ENCODE measurements at places on chromosomes 2 and 18.

- DNase-seq, result no peak
Measured at GRCh38 chr18:13566941-13567746, 159.2 kb downstream of the FAM210A start.

GRCh38 chr2:43356774-43357173, 130.4 kb upstream of the ZFP36L2 start:
- no peak for DNase-seq

GRCh38 chr2:232486558-232487384, 863 bp downstream of the ECEL1 start:
- no peak for DNase-seq

- no peak for DNase-seq
Measured at GRCh38 chr2:146506851-146507250, 1338.0 kb upstream of the ACVR2A start.

- DNase-seq, result no peak
Measured at GRCh38 chr18:70503060-70503459, 214.2 kb downstream of the SOCS6 start.

- no peak for DNase-seq
Measured at GRCh38 chr2:148887350-148888002, 12.4 kb downstream of the KIF5C start.

DNA sequence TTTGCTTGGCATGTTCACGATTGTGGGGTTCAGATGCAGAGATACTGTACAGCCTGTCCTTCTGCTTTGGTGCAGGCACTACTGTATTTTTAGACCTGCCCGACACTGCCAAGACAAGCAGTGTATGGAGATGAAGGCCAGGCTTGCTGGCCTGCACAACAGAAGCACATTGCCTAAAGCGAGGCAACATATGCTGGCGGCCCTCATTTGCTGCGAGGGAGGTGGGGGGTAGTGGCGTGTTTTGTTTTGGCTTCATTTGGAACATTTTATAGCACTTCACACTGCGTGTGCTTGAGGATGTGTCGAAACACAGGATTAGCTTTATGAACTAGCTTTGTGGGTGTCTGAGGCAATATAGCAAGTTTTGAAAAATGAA, 27.0 kb downstream of the TMEM182 start:
- peak; percentile 96 for DNase-seq

- DNase-seq, result no peak
Measured at GRCh38 chr2:11891028-11891427, 144.6 kb downstream of the LPIN1 start.

- DNase-seq, result no peak
Measured at GRCh38 chr2:65436824-65437221, 4.4 kb upstream of the SPRED2 start.

DNA sequence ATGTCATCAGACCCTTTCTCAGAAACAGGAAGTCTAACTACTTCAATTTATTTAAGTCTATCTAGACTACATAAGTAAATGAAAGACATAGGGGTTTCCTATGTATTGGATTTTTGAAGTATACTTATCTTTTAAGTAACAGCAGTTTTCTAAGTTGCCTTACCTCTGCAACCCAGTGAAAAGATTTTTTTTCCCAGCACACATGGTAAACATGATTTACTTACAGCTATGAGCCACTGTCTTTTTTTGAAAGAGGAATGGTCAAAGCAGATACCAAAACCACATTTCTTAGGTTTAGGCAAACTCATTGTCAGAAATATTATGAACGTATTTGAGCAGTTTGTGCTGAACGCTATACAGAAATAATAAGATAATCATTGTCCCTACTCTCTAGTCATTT, 78.7 kb upstream of the OTX1 start:
- DNase-seq, result no peak

GRCh38 chr2:172970660-172971059, 105.0 kb upstream of the MAP3K20 start:
- no peak for DNase-seq

GRCh38 chr2:43184339-43184895, 42.0 kb downstream of the ZFP36L2 start:
- no peak for DNase-seq

- DNase-seq, result no peak
Measured at GRCh38 chr2:206979922-206980321, 40.6 kb downstream of the CPO start.

DNA sequence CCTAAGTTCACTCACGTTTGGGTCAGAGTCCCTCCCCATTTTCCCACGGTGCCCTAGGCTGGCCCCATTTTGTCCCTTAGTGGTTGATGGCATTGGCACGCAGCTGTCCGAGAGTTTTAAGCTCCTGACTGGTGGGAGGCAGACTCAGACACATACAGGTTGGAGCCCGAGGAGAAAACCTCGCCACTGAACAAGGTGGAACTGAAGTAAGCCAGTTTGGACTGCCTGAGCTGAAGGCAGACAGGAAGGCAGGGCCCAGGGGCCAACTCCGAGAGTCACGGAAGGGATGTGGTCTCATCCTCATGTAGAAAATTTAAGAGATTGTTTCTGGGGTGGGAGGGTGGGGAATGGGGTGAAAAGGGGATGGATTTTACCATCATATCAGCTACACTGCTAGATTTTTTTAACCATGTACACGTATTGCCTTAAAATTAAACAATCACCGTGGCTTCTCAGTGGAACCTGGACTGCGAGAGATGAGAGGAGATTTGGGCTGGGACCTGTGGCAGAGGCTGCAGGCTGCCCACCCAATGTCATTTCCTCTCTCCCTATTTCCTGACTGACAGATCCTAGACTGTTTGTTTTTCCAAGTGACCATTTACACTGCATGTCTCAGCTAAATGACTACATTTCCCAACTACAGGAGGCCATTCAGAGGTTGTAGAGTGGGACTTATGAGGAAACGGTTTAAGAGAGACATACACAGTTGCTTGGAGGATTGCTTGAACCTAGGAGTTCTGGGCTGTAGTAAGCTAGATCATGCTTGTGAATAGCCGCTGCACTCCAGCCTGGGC, 19.4 kb upstream of the NMUR1 start:
- no peak for DNase-seq

DNA sequence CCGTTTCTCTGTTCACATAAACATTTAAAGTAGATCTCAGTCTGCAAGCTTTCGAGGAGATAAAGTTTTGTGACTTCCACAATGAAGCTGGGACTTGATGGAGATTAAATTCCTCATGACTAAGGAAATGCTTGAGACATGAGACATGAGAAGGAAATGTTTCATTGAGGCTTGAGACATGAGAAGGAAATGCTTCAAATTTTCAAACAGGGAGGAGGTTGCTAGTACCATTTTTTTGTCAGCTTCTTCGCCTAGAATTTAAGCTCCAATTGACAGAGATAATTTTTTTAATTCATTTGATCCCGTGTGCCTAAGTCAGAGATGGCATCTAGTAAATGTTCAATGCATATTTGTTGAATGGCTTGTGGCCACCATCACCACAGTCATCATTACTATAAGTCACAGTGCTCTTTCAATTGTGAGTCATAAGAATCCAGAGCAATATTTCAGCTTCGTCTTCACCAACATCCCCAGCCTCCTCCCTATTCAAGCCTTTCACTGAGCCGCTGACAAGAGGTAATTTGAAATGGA, 543 bp upstream of the MARCHF4 start:
- DNase-seq, result no peak

GRCh38 chr2:17628349-17629261, 88.1 kb downstream of the VSNL1 start:
- no peak for DNase-seq

DNA sequence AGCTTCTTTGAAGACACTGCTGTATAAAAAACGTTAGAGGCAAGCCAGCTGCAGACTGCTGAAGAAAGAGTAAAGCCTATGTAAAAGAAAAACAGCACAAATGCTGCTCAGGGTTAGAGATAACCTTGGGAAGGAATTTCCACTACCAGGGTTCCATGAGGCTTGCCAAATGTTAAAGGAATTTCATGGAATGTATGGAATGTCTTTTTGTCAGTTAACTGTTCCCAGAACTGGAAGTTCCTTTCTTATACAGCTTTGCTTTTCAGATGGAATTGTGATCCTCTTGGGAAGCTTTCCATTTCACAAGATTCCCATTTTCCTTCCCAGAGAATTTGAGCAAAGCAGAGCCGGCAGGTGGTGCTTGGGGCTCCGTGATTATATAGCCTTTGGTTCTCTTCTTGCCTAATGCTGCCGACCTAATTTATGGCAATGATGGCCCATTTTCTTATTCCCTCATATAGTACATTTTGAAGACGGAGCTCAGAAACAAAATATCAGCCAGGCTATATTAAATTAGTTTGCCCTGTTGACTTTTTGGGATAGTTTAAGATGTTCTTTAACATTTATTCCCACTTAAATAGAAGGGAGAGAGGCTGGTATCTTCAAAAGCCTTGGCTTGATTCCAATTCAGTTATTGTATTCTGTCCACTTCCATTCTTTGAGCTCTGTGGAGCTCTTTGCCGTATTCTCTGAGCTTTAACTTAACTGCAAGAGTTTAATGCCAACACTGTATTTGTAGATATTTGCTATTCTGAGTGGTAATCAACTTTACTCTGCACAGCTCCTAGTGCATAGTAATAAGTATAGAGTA, 162.3 kb downstream of the PHLPP1 start:
- DNase-seq, result no peak

DNA sequence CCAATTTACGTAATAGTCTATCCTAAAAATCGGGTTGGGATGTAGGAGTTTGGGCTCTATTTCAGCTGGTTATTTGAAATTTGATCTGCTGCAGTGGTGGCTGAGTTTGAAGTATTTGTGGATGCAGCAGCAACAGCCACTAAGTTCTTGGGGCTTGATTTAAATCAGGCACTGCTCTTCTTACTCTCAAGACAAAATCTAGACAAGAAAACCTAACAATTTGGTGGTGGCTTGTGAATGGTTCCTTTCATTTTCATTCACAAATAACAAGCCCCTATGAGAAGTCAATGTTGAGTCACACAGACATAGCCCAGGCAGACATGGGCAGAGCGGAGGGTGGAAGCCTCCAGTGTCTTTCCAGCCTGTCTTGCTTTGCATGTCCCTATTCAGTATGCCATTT, 199.3 kb downstream of the LTBP1 start:
- no peak for DNase-seq

- DNase-seq, result no peak
Measured at GRCh38 chr2:8481463-8482009, 200.3 kb upstream of the ID2 start.

GRCh38 chr2:156021146-156022040, 311.1 kb downstream of the NR4A2 start:
- no peak for DNase-seq

- no peak for DNase-seq
Measured at GRCh38 chr18:55501579-55501978, 86.4 kb downstream of the TCF4 start.

DNA sequence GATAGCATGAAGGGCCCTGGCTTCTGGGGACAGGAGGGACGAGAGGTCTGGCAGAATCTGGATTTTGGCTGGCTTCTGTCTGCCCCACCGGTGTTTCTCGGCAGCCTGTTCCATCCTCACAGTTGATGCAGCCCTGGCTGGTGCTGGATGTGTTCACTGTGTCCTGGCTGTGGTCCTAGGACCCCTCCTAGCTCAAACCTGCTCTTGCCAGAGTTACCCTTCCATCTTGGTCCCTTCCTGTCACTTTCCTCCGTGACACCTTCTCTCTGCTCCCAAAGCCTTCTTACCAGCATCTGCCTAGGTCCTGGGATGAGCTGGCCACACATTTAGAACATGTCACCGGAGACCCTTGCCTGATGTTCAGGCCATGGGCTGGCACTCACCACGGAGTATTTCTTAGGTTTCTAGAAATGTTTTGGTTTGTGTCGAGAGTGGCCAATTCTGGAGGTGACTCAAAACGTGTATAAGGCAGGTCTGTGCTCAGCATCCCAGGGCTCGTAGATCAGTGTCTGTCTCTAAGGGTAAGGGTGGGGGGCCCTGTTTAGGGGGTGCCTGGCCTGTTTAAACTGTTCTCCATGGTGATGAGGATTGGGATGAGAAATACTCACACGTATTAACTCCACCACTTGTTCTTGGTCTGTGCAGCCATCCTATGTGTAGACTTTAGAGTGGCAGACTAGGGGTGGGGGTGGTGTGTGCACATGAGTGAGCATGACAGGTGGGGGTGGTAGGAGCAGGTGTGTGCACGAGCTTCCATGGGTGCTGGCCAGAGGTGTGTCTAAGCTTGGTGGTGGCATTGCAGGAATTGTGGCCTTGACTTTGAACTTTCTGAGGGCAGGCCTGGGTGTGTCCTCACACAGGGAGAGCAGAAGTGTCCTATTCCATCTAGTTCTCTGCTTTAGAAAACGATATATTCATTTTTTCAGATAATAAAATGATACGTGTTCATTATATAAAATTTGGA, 162.7 kb downstream of the DYSF start:
- no peak for DNase-seq

DNA sequence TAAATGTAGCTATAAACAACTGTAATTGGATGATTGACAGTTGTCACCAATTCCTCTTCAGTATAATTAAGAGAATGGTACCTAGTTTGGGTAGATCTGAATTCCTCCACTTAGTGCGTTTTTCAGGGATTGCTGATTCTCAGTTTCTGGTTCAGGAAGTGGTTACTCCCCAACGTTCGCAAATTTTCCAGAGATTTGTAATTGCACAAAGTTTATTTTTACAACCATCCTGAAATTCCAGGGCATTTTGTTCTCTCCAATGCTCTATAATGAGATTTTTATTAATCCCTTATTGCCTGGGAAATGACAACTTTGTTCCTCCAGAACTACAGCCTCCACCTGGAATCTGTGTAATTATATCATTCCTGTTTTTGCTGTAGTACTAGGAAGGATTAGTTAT, 710.6 kb upstream of the ZEB2 start:
- DNase-seq, result no peak

- no peak for DNase-seq
Measured at GRCh38 chr2:231640641-231641111, 48.0 kb downstream of the TEX44 start.

GRCh38 chr2:65096948-65097347, 33.0 kb downstream of the RAB1A start:
- no peak for DNase-seq

GRCh38 chr2:240250150-240250984, 109.9 kb upstream of the OTOS start:
- DNase-seq, result no peak

DNA sequence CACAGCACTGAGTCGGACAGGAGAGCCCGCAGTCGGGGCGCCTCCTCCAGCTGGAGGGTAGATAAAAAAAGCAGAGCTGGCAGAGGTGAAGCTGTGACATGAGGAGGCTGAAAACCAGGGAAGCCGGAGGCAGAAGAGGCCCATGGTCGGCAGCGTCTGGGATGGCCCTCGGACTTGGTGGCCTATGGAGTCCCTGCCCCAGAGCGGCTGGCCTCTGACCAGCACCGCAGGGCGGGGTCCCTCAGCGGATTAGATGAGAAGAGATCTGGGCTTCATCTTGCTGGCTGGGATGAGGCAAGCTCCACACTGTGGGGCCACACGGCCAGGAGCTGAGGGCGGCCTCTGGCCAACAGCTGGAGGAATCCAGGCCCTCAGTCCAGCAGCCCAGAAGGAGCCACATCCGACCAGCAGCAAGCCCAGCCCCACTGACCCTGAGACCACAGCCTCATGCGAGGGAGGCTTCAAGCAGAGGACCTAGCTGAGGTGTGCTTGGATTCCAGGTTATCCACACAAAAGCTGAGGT, 174.1 kb downstream of the EIPR1 start:
- DNase-seq, result no peak

DNA sequence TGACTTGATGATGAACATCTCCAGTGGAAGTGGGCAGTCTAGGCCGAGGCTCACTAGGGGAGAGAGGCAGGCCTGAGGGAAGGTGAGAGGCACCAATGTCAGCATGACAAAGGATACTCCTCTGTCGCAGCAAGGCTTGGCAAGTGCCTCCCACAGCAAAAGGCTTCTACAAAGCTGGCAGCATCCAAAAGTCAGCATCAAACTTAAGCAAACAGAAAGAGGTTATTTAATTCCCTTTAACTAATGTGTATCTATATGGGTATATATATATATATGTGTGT, 41.6 kb downstream of the NIFK start:
- DNase-seq, result no peak

- DNase-seq, result no peak
Measured at GRCh38 chr2:12714391-12715221, 2.1 kb upstream of the TRIB2 start.

Measured in cerebellar nuclear complex (tissue), 1 donor.